Fibroblast of skin of right quadriceps (primary cell): ENCODE measurements at places on chromosomes 3 and 15.

DNA sequence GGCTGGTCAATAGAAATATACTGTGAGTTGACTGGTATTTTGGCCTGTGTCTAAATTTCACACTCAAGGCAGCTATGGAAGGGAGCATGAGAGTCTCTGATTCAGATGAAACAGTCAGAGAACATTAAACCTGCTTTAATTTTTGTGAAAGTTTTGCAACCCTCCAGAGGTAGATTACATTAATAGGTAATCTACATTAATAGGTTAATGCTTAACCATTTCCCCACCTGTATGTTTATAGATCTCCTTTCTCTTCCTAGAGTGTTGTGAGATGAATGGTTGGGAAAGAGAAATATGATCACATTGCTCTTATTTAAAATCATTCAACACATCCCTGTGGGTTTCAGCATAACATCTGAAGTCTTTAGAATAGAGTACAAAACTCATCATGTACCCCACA, 586.9 kb upstream of the DPPA4 start:
- no peak for DNase-seq

- DNase-seq, result peak; percentile 46
Measured at GRCh38 chr3:158539414-158540014, 31.5 kb upstream of the MLF1 start.

DNA sequence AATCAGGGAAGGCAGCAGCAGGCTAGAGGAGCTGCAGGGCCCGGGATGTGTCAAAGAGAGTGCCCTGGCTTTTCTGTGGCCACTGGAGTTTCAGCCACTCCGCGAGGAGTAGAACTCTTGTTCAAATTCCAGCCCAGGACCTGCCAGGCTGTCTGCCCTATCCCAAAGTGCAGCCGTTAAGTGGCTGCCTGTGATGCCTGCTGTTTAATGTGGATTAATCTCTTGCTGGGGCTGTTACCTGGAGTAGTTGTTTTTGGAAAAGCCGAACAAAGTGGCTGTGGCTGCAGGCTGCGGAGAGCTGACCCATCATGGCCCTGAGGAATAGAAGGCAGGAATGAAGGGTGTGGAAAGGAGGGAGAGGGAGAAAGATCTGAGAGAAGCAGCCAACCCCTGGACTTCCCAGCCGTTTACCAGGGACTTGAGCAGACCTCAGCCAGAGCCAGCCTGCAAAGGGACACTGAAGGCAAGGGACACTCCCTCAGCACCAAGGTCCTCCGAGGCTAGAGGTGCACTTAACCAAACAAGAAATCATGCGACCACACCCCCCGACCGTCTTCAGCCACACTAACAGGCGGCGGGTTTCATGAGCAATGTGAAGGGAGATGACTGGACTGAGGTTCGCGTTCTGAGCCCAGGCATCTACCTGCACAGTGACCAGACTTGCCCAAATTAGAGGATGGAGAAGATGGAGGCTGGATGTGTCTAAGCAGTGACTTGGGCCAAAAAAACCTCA, 4.7 kb downstream of the CDAN1 start:
- DNase-seq, result no peak

- no peak for DNase-seq
Measured at GRCh38 chr15:78440375-78441373, 2.7 kb downstream of the IREB2 start.

DNA sequence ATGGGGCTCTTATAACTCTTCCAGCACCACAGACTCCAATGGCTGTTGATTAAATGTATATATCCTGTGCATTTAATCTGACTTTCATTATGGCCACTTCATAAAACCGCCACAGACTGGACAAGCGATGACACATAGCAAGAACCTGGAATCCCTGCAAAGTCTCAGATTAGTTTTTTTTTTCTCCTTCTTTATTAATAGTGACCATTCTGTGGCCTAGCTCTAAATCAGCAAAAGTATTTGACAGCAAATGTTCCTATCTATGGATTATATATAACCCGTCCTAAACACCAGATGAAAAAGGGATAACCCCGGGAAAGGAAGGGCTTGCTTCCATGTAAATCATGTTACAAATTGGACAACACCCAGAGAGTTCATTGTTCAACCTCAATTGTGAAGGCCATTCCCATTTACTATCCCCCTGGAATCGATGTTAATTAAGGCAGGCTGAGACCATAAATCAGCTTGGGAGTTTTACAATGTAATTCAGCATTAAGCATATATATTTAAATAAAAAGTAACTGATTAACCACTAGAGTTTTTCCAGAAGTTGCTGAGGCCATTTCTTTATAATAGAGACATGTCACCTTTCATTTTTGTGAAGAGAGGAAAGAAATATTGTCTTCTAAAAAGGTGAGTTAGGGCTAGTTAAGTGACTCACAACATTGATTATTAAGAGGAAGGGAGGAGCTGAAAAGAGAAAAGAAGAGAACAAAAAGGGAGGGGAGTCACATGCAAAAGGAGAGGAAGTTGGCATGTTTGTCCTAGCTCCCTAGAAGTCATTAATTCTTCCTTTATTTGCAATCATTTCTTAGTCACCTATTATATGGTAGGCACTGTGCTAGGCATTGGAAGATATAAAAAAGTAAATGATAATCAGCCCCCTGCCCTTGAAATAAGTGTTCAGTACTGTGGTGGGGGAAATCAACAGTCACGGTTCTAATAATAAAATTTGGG, 26.2 kb downstream of the ALDH1A2 start:
- DNase-seq, result no peak

DNA sequence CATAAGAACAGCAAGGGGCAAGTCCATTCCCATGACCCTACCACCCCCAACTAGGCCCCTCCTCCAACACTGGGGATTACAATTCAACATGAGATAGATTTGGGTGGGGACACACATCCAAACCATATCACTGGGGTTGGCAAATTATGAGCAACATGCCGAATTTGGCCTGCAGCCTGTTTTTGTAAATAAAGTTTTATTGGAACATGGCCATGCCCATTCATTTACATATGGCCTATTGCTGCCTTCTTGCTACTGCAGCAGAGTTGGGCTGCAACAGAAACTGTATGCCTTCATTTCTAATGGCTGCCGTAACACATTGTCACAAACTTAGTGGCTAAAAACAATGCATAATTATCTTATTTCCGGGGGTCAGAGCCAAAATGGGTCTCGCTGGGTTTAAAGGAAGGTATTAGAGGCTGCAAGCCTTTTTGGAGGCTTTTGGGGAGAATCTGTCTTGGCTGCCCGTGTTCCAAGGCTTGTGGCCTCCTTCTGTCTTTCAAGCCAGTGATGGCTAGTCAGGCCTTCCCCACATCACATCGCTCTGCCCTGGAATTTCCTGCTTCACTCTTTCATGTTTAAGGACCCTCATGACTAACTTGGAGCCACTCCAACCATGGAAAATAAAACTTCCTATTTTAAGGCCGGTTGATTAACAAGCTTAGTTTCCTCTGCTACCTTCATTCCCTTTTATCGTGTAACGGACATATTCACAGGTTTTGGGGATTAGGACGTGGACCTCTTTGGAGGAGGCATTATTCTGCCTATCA, 428.5 kb upstream of the PROK2 start:
- peak; percentile 65 for DNase-seq

DNA sequence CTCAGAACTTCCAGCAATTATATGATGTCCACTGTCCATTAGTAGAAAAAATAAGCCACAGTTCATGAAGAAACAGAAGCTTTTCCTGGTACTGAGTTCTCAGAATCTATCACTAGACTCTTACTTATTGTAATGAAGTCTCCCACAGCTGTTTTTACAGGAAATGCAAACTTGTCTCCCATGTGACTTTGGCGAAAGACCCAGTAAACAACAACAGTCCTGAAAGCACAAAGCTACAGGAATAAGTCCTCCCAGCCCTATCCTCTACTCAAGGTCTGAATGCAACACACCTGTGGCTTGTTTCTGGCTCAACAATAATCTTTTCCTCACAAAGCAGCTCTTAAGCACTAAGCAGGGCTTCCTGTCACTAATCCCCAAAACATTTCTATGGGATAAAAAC, 55.9 kb downstream of the EOMES start:
- no peak for DNase-seq

DNA sequence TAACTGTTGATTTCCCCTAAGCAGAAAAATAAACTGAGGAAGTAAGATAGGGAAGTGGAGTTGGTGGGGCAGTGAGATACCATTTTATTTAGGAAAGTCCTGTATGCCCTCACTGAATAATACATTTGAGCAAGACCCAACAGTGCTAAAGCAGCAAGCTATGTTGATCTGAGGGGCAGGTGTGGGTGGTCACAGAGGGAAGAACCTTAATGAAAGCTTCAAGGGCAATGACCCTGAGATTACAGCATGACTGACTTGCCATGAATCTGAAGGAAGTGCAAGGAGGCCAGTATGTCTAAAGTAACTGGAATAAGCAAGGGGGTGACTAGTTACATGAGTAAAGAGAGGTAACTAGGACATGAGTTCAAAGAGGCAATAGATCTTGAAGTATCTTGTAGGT, 159.5 kb downstream of the CD47 start:
- DNase-seq, result no peak

- DNase-seq, result no peak
Measured at GRCh38 chr3:28139288-28139687, 102.1 kb upstream of the CMC1 start.

GRCh38 chr15:92014281-92015030, 160.9 kb downstream of the SLCO3A1 start:
- no peak for DNase-seq

DNA sequence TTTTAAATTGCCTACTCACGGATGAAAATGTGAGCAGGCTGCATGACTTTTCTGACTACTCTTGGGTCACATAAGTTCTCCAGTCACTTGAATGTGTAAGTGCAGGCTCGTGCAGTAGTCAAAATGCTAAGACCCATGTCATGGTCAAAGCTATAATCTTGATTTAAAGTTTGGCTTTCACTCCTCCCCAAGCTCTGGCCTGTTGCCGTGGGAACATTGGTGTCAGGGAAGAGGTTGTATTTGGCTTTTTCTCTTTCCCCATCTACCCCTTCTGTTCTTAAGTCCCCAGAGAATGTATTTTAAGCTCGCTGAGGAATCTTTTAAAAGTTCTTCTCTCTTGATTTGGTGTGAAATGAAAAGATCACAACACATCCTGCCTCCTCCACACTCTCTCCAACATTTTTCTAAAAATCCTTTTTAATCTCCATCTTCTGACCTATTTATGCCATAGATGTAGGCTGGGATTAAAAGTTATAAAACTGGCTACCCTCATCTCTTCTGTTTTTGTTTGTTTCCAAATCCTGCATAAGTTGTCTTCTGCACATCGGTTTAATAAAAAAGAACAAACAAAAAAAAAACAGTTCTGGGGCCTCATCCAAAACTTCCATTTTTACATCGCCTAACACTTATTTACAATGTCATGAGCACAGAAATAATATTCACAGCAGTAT, 61.4 kb upstream of the ADAMTSL3 start:
- no peak for DNase-seq

DNA sequence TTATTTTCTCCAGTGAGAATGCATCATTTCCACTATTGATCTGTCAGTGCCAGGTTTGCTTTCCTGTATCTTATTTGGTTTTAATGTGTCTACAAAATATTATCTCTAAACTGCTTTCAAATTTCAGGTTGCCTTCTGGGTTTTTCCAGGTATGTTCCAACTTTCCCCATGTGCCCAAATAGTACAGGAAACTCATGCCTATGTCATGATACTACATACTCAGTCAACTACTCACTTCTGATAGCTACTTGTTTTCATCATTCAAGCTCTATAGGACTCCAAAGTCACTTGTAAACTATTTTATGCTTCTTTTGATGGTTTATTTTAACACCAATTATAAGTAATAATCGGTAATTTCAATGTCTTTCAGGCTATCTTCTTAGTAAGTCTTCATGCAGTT, 134.8 kb upstream of the TTC14 start:
- DNase-seq, result no peak

DNA sequence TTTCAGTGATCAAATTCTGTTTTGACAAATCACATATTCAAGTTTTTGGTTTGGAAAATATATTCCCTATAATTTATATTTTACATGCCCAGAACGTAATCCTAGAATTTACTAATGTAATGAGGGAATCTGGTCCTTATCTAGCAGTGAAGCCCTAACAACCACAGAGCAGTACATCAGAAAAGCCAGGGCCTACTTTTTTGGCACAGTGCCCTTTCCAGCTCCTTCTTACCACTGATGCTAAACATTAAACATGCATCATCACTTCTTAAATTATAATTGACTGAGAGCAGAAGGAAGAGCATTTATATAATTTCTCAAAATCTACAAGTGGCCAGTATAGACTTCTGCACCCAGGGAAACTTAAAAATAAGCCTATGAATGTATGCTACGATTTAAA, 66.7 kb downstream of the FBXL22 start:
- DNase-seq, result no peak

- DNase-seq, result no peak
Measured at GRCh38 chr3:190281308-190282051, 40.8 kb downstream of the CLDN1 start.

GRCh38 chr3:187136936-187137335, 2.4 kb downstream of the RPL39L start:
- peak; percentile 43 for DNase-seq

DNA sequence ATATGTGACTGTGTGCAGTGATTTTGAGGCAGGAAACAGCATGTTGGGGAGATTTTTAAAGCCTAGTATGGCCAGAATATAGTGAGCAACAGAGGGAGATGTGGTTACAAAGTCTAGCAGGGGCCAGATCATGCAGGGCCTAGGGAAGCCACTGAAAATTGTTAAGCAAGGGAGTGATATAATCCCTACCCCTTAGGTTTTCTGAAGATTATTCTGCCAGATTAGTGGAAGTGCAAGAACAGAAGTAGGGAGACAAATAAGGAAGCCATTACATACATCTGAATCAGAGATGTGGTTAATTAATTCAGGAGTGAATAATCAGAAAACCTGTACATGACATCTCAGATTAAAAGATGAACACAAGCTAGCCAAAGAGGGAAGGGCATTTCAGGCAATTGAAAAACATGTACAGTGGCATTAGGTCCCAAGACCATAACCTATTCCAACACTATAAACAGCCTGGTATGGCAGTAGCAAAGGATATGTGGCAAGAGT, 54.8 kb downstream of the MSL2 start:
- DNase-seq, result peak; percentile 41

GRCh38 chr3:62636235-62636826, 238.9 kb downstream of the CADPS start:
- no peak for DNase-seq

- no peak for DNase-seq
Measured at GRCh38 chr3:94362393-94362792, 299.5 kb downstream of the NSUN3 start.
